Activated naive CD8-positive, alpha-beta T cell treated with anti-CD3 and anti-CD28 coated beads, Interleukin-2, amount 50 U/mL, for 24 hours (primary cell): ENCODE measurements at places on chromosomes 3 and 15.

GRCh38 chr3:5583920-5584319 is 396.4 kb downstream of the EDEM1 start:
- H3K4me1 ChIP-seq = no peaks in the 10 kb centered on the region
- no peak for DNase-seq
- no peaks in the 10 kb centered on the region for H3K36me3 ChIP-seq
- no peak overlapping the region for H3K27ac ChIP-seq
- no peak overlapping the region for H3K4me3 ChIP-seq

DNA sequence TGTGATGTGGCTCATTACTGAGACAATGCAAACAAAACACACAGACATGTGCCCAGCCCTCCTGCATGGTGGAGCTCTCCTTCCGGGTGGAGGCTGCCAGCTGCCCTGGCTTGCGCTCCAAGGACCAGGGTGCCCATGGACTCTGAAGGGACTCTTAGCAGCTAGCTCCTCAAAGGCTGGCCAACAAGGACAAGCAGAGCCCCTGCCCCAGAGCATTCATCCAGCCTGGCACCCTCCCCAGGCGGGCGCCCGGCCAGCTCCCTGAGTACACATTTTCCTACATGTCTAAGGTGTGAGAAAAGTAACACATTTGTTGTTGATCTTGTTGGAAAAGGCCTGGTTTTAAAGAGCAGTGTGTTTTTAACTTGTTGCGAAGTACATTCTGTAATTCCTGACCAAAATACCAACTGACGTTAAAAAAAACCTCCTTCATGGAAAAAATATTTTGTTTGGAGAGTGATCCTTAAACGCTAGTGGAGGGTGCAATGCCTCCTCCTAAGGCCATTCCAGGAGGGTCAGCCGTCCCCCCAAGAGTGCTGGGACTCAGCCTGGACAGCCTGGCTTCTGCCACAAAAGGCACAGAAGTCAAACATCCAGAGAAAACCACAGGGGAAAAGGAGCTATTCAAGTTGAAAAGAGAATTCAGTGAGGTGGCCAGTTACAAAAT is 86.9 kb downstream of the KLF15 start:
- DNase-seq = no peak
- H3K36me3 ChIP-seq = no peaks in the 10 kb centered on the region
- H3K4me1 ChIP-seq = no peaks in the 10 kb centered on the region
- H3K27ac ChIP-seq = no peak overlapping the region
- no peak overlapping the region for H3K4me3 ChIP-seq
- H3K27me3 ChIP-seq = peaks cover 32% of the 10 kb centered on the region

GRCh38 chr3:171850960-171851659 is 8.0 kb downstream of the TMEM212 start:
- peak overlapping the region; percentile 16 for H3K27ac ChIP-seq
- peaks cover 11% of the 10 kb centered on the region for H3K36me3 ChIP-seq
- H3K4me1 ChIP-seq = peaks cover 40% of the 10 kb centered on the region
- DNase-seq = no peak

DNA sequence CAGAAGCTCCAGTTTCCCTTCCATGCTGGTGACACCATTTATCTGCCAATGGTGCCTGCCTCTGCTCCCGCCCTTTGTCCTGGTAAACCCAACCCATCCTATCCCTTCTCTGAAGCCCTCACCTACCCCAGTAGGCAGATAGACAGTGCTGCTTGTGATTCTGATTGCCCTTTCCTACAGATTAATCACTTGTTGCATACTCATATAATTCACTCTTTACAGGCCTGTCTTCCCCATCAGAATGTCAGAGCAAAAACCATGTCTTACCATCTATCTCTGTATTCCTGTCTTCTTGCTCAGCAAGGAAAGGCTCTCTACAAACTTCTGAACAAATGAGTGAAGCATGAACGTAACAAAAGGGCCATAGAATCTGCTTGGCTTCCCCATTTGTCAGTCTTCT is 47.9 kb downstream of the MRPS25 start:
- no peak for DNase-seq
- H3K27ac ChIP-seq = no peak overlapping the region
- no peaks in the 10 kb centered on the region for H3K27me3 ChIP-seq

GRCh38 chr15:81491414-81492096 is 117.5 kb upstream of the TMC3 start:
- no peak overlapping the region for H3K4me3 ChIP-seq
- no peak for DNase-seq
- no peak overlapping the region for H3K27ac ChIP-seq
- peaks cover 2% of the 10 kb centered on the region for H3K27me3 ChIP-seq

- H3K4me1 ChIP-seq = peaks cover 7% of the 10 kb centered on the region
- DNase-seq = no peak
- H3K36me3 ChIP-seq = peaks cover 41% of the 10 kb centered on the region
- no peak overlapping the region for H3K4me3 ChIP-seq
Measured at GRCh38 chr3:51401735-51402134, 10.7 kb downstream of the RBM15B start.

- DNase-seq = no peak
- no peaks in the 10 kb centered on the region for H3K36me3 ChIP-seq
- H3K4me1 ChIP-seq = no peaks in the 10 kb centered on the region
- H3K27me3 ChIP-seq = no peaks in the 10 kb centered on the region
- H3K27ac ChIP-seq = no peak overlapping the region
Measured at GRCh38 chr3:131976448-131976847, 58.4 kb downstream of the CPNE4 start.

DNA sequence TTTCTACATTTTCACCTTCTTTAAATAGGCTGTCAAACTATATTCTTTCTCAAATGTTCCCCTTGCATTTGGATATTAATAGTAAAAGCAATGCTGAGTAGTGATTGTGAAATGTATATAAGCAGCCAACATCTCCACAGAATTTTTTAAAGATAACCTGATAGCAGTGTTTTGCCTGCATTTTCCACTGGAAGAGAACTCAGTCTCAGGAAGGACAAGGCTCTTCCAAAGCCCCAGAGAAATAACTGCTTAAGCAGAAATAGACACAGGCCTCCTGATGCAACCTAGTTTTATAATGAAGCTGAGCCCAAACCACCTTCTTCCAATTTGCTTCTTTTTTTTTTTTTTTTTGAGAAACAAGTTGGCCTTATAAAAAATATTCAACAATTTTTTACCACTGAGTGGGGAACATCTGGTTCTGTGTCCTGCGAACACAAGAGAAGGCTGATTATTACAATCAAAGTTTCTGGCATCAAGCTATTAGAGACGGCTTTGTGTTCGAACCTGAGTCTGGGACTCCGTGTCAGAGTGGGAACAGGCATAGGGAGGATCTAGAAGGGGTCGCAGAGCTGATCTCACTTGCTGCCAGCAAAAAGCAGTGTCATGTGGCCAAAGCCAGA is 332.5 kb upstream of the TBL1XR1 start:
- no peak overlapping the region for H3K4me3 ChIP-seq
- H3K27me3 ChIP-seq = no peaks in the 10 kb centered on the region
- H3K36me3 ChIP-seq = peaks cover 2% of the 10 kb centered on the region
- H3K4me1 ChIP-seq = peaks cover 15% of the 10 kb centered on the region
- no peak overlapping the region for H3K27ac ChIP-seq

DNA sequence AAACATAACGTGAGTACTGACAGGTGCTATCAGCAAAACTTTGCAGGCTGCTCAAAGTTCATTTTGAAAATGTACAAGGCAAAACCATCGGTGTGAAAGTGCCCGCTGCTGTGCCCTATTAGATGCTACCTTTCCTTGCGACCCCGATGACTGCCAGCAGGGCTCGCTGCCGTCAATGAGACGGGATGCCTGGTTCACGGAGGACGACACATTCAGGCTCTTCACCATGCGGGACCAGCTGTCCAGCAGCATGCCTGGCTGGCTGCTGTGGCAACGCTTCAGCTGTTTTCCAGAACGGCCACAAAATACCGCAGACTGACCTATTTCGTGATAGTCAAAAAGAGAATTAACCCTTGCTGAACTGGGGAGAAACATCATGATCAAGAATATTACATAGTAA is 92.7 kb upstream of the OCA2 start:
- no peaks in the 10 kb centered on the region for H3K4me1 ChIP-seq
- H3K27ac ChIP-seq = no peak overlapping the region
- no peak overlapping the region for H3K4me3 ChIP-seq
- H3K36me3 ChIP-seq = peaks cover 38% of the 10 kb centered on the region

GRCh38 chr3:104132566-104133403 is 1233.9 kb upstream of the ALCAM start:
- H3K27ac ChIP-seq = no peak overlapping the region
- H3K36me3 ChIP-seq = no peaks in the 10 kb centered on the region
- no peak overlapping the region for H3K4me3 ChIP-seq

DNA sequence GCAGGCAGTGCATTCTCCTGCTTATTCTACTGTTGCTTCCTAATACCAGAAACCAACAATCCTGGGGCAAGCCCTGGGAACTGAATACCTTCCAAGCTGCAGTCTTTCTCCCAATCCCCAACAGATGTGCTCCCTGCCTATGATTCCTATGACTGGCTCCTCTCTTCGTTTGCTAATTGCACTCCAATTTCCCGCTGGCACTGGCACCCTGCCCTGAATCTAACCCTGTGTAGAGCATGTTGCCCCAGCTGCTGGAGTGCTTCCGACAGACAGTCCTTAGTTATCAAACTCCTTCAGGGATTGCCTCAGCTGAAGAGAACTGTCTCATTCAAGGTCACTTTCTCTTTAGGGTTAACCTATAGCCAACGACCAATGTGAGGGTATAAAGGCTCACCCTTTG is 214.1 kb downstream of the NECTIN3 start:
- H3K27ac ChIP-seq = no peak overlapping the region
- no peaks in the 10 kb centered on the region for H3K27me3 ChIP-seq
- no peak for DNase-seq
- H3K4me3 ChIP-seq = no peak overlapping the region
- peaks cover 1% of the 10 kb centered on the region for H3K36me3 ChIP-seq

GRCh38 chr3:57158813-57159738 is 6.1 kb downstream of the IL17RD start:
- peaks cover 8% of the 10 kb centered on the region for H3K4me1 ChIP-seq
- DNase-seq = no peak
- no peak overlapping the region for H3K27ac ChIP-seq
- H3K4me3 ChIP-seq = no peak overlapping the region
- H3K27me3 ChIP-seq = peaks cover 48% of the 10 kb centered on the region
- H3K36me3 ChIP-seq = no peaks in the 10 kb centered on the region

DNA sequence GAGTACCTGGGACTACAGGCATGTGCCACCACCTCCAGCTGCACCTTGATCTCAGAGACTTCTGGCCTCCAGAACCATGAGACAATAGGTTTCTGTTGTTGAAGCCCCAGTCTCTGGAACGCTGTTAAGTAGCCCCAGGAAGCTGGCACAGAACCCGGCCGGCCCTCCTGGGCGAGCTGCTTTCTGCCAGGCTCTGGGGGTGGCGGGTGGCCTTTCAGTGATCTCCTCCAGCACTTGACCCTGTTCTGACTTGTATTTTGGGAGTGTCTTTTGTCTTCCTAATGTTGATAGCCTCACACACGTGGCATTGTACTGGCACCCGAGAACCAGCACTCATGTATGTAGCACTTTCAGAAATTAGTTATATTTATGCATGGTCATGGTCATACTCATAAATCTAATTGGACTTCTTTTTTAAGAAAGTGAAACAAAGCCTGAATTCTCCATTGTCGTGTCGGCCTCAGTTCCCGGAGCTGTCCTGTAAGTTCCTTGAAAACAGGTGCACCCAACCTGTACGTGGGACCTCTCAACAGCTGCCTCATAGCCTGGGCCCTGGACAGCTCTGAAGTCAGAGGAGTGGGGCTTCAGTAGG is 74.0 kb downstream of the TFRC start:
- peaks cover 1% of the 10 kb centered on the region for H3K36me3 ChIP-seq
- H3K4me3 ChIP-seq = no peak overlapping the region
- no peak overlapping the region for H3K27ac ChIP-seq
- DNase-seq = no peak

- no peak overlapping the region for H3K27ac ChIP-seq
- no peak overlapping the region for H3K4me3 ChIP-seq
- DNase-seq = no peak
- H3K4me1 ChIP-seq = peaks cover 36% of the 10 kb centered on the region
- peaks cover 28% of the 10 kb centered on the region for H3K36me3 ChIP-seq
- no peaks in the 10 kb centered on the region for H3K27me3 ChIP-seq
Measured at GRCh38 chr15:56942118-56942517, 23.7 kb downstream of the TCF12 start.
